ENCODE measurements at places on chromosomes 4 and X.
A peak's percentile ranks its signal among the peaks of the same experiment; 100 is the strongest.

DNA sequence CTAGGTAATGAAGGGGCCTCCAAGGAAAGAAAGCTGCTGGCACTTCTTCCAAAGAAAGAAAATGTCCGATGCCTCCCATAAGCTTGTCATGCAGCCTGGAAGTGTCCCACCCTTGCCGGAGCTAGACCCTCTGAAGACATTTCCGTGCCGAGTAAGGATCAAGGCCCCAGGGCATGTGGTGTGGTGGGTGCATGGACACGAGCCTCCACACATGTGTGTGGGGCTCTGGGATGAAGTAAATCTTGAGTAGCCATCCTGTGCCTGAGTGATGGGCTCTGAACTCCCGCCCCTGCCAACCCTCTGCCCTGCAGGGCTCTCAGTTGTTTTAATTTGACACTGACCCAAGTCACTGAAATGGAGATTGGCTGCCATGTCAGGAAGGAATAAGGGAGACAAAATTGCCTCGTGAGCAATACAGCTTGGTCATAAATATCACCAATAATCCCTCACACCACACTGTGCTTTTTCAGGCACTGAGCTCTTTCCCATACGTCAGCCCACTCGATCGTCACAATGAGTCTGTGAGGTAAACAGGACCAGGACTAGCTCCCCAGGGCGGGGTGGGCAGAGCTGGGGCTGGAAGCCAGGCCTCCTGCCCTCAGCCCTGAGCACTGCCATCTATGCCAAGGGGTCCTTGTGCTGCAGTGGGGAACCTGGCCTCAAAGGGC is 24.6 kb downstream of the CNGA2 start:
- no peak for DNase-seq

DNA sequence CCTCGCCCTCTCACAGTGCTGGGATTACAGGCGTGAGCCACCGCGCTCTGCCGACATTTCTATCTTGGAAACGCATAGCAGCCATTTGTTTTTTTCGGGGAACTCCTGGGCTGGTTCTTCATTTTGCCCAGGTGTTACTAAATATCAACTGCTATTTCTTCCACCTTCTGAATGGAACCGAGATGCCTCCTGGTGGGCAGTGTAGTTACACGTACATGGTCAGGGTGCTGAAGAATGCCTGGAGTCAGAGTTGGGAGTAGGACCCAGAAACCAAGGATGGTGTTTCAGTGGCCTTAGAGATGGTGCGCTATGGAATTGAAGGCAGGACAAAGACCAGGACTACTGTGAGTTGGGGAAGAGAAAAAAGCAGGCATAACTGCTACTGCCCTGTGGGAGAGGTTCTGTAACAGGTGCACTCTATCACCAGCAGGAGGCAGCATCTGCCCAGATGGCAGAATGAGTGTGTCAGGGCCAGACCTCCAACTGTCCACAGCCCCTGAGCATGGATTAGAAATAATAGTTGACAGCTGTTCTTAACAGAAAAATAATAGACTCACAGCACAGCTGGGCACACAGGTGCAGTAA is 81.7 kb downstream of the ZC4H2 start:
- peak; percentile 6 for DNase-seq

DNA sequence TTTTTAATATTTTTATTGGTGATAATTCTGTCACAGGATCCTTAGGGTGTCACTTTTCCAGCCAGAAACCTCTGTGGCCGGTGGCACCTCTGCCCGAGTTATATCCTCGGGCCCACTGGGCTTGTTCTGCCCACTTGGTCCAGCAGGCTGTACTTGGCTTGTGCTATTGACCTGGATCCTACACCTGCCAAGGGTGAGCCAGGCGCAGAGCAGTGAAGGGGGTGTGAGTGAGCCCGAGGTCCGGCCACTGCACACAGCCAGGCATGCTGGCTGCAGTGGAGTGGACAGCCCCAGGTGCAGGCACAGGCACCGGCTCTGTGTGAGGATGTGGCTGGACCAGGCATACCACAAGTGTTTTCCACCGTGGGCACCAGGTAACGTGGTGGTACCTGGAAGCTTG is 54.7 kb upstream of the NUDT6 start:
- no peak for DNase-seq

DNA sequence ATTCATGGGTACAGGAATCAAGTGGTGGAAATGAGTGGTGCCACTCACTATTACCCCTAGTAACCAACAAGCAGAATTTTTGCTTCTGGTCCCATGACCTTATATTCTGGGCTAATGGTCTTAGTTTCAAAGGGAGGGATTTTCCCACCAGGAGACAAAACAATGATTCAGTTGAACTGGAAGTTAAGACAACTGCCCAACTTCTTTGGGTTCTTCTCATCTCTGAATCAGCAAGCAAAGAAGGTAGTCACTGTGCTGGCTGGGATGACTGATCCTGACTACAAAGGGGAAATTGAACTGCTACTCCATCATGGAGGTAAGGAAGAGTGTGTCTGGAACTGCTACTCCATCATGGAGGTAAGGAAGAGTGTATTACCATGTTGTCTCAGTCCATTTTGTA is 87.2 kb downstream of the IL13RA2 start:
- DNase-seq = no peak

- DNase-seq = no peak
Measured at GRCh38 chrX:2679534-2680485, 11.3 kb upstream of the CD99 start.

Measured in stimulated activated CD4-positive, alpha-beta T cell treated with anti-CD3 and anti-CD28 coated beads, Interleukin-4, amount 100 ng/mL, for 48 hours (primary cell).